Dorsolateral prefrontal cortex (tissue), 122 donors: ENCODE measurements at places on chromosomes 12 and 14.

GRCh38 chr14:101363880-101364391 is 197.4 kb upstream of the DIO3 start:
- no peak for DNase-seq

DNA sequence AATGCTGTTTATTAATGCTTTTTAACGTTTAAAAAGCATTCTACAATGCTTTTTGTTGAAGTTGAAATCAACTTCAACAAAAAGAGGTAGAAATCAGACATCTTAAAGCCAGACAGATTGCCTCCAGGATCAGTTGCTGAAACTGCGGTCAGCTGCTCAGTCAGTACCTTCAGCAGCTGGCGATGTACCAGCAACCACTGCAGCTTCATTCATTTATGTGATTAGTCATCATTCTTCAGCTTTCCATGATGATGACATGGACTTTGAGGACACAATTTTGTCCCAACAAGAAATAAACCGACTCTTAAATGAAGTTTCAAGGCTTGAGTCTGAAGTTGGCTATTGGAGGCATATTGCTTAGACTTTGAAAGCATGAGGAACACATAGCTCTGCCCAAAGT is 31.5 kb upstream of the NUAK1 start:
- DNase-seq = no peak

GRCh38 chr14:64702493-64703394 is 1.5 kb upstream of the PLEKHG3 start:
- peak; percentile 37 for DNase-seq

GRCh38 chr14:94748667-94749347 is 21.1 kb downstream of the GSC start:
- no peak for DNase-seq

DNA sequence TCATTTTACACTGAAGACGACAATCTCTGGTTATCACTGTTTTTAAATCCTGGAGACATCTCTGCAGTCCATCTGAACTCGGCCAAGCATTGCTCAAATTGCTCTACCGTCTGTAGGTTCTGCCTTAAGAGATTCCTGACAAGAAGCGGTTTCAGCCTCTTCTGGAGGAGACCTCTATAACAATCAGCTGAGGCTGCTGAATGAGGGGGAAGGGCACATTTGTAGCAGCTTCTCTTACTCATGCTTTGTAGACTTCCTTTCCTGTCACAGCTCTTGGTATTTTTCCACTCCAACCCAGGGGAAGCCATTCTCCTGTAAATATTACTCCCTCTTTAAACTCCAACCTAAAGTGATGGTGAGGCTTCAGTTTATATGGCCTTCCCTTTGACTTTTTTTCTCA is 3.0 kb downstream of the ARG2 start:
- DNase-seq = peak; percentile 69

GRCh38 chr14:91068642-91069041 is 8.2 kb upstream of the RPS6KA5 start:
- no peak for DNase-seq

DNA sequence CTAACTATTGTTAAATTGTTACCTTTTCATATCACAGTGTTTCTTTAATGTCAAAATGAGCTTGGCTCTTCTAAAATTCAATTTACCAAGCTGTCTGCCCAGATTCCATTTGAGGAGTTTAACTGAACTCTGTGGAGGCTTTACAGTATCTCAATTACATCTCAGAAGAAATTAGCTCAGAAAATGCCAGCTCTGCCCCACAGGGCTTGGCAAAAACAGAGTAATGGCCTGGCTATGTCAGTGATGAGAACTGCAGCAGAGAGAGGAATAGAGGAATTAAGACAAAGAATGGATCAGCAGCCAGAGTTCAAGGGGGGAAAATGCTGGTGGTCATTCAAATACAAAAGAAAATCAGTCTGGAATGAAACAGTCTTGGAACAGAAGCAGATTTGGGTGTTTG is 15.8 kb upstream of the TMTC1 start:
- DNase-seq = no peak

- no peak for DNase-seq
Observed at GRCh38 chr12:1041478-1041877, 50.5 kb downstream of the ERC1 start.

DNA sequence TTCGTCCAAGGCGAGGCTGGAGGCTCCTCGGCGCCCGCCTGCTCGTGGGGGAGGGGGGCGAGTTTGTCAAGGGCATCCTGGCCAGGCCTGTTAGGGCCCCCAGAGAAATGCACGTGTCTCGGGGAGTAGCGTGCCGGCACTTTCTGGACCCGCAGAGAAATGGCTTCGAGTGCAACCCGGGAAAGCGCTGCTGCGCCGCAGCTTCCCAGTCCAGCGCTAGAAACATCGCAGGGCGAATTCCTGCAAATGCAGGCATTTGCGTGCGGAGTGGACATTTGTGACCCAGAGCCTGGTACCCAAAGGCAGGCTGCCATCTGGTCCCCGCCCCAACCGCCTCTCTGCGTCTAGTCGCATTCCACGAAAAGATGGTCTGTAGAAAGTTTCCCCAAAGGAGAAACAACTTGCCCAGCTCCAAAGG is 756 bp downstream of the LGR5 start:
- DNase-seq = peak; percentile 63

DNA sequence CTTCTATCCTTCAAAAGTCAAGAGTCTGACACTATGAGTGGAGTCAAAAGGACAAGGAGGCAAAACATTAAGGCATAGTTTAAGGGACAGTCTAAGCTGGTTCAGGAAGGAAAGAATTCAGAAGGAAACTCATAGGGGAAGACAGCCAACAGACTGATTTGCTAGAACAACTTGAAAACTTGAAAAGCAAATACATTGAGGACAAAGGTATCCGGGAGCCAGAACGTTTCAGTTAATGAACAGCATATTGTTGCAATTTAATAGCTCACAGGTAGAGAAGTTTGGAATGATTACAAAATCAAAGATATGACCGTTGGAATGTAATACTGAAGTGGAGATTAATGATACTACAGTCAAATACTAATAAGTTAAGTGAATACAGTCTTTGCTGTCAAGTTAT is 312.8 kb upstream of the RPL10L start:
- DNase-seq = no peak

DNA sequence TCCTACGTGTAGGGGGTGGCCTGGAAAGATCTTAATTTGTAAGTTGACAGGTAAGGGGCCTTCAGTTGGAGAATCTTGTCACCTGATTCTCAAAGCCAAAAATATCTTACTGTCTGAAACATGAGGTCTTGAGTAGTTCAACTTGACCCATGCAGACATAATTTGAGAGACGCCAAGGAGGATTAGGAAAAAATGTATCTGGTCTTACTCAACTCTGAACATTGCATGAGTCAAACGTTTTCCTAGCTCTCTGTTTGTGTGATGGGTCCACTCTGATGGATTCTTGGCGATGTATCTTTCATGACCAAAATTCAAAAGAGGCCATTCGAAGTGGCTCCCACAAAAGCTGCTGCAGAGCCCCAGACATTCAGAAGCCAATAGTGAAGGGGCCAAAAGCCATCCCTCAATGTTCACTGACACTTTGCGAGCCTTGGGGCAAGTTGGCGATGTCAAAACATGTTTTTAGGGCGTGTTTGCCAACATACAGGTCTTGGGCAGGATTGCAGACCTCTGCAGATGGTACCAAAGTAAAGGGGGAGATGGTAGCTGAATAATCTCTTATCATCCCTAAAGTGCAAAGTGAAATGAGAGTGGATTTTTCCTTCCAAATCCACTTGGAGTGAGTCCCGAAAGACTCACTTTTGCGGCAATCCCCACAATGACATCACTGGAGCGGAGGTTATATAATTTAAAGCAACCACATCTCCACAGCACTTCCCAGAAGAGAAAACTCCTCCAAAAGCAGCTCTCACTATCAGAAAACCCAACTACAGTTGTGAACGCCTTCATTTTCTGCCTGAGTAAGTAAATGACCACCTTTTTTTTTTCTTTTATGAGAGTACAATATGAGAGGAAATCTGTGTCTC is at the start of gene BDKRB1:
Gene BDKRB1, plus strand, starts transcription at position 710 of the 866 bp plus-strand sequence. CDS start 7,473 bp downstream, outside the sequence.
- DNase-seq = no peak

GRCh38 chr12:121253638-121254335 is 42.7 kb downstream of the CAMKK2 start:
- no peak for DNase-seq

DNA sequence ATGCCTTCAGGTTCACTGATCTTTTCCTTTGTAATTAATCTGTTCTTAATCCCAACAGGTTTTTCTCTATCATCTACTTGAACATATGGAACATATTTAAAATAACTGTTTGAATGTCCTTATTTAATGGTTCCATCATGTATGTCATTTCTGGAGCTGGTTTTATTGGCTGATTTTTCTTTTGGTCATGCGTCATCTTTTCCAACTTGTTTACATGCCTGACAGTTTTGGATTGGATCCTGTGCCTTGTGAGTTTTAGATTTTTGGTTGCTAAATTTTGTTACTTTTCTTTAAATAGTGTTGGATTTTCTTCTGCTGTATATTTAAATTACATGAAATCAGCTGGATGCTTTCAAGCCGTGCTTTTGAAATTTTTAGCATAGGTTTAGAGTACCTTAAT is 237.3 kb upstream of the DAAM1 start:
- DNase-seq = no peak

DNA sequence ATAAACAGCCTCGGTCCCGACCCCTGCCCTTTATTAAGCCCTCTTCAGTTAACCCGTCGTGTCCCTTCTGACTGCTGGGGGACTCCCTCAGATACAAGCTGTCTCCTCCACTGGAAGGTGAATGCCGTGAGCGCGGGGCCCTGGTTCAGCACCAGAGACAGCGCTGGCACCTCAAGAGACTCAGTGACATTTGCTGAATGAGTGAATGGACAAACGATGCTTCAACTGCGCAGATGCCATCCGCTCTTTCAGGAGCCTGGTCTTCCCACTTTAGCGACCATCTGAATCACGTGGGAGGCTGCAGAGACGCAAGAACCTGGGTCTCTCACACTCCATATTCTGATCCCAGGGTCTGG is 92.6 kb upstream of the SFSWAP start:
- no peak for DNase-seq

- no peak for DNase-seq
Observed at GRCh38 chr12:77133566-77133965, 68.2 kb upstream of the E2F7 start.

- no peak for DNase-seq
Observed at GRCh38 chr14:98186140-98186539, 1085.9 kb downstream of the BCL11B start.

DNA sequence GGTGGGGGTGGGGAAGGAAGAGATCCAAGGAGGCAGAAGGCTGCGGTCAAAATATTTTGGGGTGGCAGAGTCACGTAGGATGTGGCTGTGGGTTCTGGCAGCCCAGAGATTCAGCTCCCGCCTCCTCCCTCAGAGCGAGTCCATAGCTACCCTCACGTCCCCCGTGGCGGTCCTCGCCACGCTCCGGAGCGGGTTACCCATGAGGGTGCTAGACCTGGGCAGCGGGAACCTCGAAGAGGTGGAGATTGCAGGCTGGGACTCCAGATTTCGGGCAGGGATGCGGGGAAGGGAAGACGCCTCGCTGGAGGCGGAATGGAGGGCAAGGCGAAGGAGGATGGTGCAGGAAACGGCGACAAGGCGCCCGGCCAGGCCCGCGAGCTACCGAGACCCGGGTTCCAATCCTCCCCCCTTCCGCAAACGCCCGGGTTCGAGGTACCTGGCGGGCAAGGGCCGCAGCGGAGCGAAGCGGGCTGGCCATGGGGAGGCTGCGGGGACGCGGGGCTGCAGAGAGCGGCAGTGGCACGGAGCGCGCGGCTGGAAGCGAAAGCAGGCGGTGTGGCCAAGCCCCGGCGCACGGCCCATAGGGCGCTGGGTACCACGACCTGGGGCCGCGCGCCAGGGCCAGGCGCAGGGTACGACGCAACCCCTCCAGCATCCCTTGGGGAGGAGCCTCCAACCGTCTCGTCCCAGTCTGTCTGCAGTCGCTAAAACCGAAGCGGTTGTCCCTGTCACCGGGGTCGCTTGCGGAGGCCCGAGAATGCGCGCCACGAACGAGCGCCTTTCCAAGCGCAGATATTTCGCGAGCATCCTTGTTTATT is 46.2 kb downstream of the BCAT1 start:
- peak; percentile 68 for DNase-seq

DNA sequence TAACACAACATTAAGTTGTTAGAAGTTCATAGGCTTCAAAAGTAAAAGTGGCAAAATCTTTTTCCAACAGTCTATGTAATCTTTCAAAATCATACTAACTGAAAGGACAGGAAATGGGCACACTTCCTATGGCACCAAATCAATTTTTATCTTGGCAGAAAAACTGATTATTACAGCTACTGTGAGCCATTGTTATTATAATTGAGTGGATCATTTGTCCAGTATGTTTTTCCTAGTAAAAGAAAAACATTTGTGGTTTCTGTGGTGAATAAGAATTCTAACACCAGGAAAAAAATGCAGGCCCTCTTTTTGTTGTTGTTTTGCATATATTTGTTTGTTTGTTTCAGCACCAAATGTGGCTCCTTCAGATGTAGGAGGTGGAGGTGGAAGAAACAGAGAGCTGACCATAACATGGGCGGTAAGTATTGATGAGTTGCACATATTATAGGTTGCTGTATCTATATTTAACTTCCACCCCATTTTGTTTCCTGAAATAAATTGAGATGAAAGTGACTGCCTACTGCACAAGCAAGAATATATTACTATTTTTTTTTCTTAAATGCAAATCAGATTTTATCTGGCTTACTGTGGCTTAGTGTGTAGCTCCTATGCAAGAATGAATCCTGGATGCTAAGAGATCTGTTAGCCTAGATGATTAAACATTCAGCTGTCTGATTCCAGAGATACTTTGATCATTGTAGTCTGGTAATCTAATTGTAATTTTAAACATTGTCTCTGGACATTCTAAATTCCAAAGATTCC is 174.1 kb upstream of the PDZRN4 start:
- no peak for DNase-seq

GRCh38 chr14:94767321-94767878 is 2.5 kb downstream of the GSC start:
- no peak for DNase-seq

DNA sequence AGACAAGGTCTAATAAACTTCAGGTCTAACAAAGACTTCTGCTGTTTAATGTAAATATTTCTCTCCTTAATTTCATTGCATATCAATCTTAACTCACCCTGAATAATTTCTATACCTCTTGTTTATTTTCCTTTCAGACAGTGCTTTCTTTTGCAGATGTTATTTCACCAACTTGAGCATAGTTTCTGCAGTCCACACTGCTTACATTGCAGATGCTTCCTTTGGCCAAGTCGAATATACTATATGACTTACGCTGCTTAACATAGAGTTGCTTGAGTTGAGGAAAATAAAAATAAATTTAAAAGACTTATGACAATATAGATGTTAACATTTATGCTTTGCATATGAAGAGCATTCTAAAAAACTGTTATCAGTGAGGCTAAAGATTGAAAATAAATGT is 217.7 kb downstream of the PTPRO start:
- no peak for DNase-seq

GRCh38 chr12:47350062-47350408 is 270.3 kb upstream of the AMIGO2 start:
- DNase-seq = no peak

- DNase-seq = no peak
Observed at GRCh38 chr12:29547151-29547632, 49.7 kb upstream of the OVCH1 start.
